ENCODE measurements at places on chromosomes 4 and X.

GRCh38 chrX:126065901-126066660, 100.0 kb downstream of the DCAF12L2 start:
- DNase-seq: no peak

- no peak for DNase-seq
Observed at GRCh38 chr4:37477126-37477525, 209.1 kb downstream of the RELL1 start.

- no peak for DNase-seq
Observed at GRCh38 chr4:185142564-185142911, 528 bp upstream of the SLC25A4 start.

GRCh38 chrX:119721487-119721886, 28.5 kb upstream of the SEPTIN6 start:
- no peak for DNase-seq

- no peak for DNase-seq
Observed at GRCh38 chr4:84803720-84804119, 162.8 kb downstream of the WDFY3 start.

GRCh38 chr4:158871335-158871724, 102.5 kb downstream of the FNIP2 start:
- no peak for DNase-seq

- DNase-seq: no peak
Observed at GRCh38 chrX:154730253-154730891, 20.5 kb downstream of the GAB3 start.

- DNase-seq: no peak
Observed at GRCh38 chrX:53116101-53116500, 22.2 kb downstream of the KANTR start.

DNA sequence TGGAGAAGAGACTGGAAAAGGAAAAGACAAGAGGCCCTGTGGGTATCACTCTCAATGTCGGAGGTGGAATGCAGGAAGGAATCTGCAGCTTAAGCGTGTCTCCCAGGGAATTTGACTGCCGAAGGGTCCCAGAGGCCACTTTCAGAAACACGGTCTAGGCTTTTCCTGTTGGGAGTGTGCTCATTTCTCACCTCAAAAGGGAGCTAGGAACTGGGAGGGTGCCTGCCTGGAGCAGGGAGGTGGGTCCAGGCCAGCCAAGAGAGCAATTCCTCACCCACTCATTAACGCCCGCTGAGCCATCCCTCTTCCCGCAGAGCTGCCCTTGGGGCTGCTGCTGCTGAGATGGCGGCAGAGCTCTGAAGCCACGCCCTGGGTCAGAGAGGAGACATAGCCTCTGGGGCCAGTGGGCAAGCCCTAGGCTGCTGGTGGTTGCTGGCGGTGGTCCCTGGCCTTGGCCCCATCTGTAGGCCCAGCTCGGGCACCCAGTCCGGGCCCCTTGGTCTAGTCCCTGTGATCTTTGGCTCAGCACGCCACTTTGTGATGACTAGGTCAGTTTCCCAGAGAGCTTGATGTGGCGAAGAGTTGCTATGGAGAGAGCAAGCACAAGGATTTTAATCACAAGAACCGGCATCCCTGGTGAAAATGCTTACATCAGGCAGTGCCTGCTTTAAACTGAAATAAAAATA, 4.1 kb downstream of the ZNF185 start:
- DNase-seq: no peak
